ENCODE measurements at places on chromosomes 1 and 21.

DNA sequence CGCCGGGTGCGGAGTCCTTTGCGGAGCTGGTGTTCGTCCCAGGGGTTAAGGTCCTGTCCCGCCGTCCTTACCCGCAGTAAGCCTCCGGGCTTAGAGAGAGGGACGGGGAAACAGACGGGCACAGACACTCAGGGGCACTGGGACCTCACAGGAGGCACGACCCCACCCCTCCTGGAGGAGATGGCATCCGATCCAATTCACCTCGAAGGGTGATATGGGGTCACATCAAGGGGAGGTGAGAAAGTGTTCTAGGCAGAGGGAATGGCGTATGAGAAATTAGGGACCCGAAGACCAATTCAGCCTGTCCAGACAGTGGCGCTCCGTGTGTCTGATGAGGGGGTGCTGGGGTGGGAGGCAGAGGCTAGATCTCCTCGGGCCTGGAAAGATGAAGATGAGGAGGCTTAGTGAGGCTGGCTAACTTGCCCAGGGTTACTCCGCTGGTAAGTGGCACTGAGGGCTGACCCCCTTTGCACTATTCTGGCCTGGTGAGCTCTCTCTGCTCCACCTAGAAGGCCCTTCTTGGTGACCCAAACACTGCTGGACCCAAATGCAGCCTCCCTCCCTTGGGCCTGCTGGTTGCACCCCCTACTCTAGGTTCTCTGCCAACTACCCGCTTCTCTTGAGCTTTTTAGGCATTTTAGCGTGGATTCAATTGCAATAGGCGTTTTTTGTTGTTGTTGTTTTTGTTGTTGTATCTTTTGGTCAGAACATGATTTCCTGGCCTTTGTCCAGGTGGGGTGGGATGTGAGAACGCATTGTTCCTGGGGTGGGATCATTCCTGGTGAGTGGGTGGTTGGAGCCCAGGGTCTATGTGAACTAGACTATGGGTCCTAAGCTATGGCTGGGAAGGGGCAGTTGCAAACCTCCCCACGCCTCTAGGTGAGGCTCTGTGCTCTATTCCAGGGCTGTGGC is 12.3 kb downstream of the BTBD19 start:
- no peak for DNase-seq

DNA sequence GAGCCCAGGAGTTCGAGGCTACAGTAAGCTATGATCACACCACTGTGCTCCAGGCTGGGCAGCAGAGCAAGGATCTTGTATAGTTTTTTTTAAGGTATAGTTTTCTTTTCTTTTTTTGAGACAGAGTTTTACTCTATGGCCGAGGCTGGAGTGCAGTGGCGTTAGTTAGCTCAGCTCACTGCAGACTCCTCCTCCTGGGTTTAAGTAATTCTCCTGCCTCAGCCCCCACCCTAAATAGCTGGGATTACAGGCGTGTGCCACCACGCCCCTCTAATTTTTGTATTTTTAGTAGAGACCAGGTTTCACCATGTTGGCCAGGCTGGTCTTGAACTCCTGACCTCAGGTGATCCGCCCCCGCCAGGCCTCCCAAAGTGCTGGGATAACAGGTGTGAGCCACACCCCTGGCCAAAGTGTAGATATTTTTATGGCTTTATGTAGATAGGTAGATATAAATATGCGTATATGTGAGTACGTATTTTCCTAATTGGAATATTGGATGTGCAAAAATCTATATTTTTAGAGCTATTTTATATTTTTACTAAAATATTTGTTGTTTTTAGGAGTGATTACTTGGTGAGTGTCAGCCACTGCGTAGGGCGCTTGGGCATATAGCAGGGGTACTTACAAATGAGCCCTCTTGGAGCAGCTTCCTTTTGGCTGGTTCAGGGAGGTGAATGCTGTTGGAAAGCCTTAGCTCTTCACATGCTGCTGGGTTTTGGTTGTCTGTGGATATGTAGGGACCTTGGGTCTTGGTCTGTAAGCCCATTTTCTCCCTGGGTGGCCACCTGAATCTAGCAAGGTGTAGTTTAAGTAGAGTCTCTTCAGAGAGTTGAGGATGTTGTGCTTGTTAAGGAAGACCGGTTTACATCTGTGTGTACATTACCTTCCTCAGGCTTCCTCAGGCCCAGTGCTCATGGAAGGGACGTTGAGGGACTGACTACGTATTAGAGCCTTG is 9.5 kb downstream of the KDM4A start:
- no peak for DNase-seq

DNA sequence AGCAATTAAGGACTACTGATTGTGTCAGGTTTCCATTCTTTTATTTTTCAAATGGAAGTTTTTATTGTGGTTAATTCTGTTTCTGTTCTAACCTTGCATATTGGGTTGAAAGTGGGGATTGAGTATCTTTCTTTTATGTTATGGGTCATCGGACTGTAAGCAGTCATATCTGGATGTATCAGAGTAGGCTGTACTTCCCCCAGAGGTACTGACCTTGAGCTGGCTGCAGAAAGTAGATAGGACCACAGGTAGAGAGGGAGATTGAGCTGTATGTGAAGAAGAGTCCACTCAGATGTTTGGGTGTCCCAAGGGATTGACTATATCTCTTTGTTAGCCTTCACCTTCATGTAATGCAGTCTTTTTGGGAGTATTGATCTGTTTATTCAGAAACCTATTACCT is 20.5 kb upstream of the ALG14 start:
- DNase-seq = no peak

- no peak for DNase-seq
Measured at GRCh38 chr21:21864321-21864840, 866.2 kb downstream of the NCAM2 start.

GRCh38 chr1:181398544-181398943 is 84.8 kb upstream of the CACNA1E start:
- no peak for DNase-seq

DNA sequence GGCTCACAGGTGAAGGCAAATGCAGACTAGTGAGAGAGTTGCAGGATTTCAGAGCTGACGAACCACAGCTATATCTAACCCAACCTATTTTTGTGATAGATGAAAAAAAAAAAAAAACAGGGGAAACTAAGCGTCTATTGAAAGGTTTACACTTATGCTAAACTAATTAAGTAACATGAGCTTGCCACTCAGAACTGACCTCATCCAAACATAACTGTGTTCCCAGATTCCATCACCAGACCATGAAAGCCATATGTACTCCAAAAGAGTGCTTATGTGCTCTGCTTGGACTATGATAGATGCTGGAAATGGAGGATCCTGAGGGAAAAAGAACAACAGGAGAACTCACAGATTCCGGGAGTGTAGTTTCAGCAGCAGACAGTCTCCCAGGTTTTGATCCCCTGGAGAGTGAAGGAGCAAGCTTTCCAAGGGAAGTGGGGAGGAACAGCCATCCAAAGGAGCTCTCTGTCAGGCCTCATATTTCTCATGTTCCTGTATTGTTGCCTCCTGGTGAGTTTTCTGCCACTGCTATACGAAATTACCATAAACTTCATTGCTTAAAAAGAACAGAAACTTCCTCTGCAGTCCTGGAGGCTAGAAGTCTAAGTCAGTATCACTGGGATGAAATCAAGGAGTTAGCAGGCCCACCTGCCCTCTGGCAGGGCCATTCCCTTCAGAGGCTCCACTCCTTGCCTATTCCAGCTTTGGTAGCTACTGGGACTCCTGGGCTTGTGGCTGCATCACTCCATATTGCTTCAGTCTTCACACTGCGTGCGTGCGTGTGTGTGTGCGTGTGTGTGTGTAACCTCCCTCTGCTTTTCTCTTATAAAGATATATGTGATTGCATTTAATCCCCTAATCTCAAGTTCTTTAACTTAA is 38.1 kb downstream of the NIBAN1 start:
- DNase-seq = no peak

DNA sequence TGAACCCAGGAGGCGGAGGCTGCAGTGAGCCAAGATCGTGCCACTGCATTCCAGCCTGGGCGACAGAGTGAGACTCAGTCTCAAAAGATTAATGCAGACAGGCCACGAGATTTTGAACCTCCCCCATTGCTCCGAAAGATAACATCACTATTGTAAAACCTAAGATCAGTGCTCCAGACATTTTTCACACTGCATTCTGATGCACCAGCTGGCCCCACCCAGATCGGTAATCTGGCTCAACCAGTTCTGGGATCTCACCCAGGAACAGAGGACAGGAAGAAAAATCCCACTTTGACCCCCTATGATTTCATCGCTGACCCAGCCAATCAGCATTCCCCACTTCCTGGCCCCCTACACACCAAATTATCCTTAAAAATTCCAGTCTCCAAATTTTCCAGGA is 10.7 kb upstream of the CSRP1 start:
- DNase-seq = no peak

- no peak for DNase-seq
Measured at GRCh38 chr1:231075020-231075419, 35.0 kb upstream of the FAM89A start.

- DNase-seq = no peak
Measured at GRCh38 chr1:19799230-19800075, at the start of gene TMCO4. Gene TMCO4 (minus strand): TSS chr1:19799916. CDS start chr1:19780758, 19,158 bp downstream.

- DNase-seq = no peak
Measured at GRCh38 chr21:40158366-40158765, 291.1 kb downstream of the PCP4 start.

GRCh38 chr1:241706257-241706656 is 54.2 kb downstream of the WDR64 start:
- DNase-seq = no peak

- no peak for DNase-seq
Measured at GRCh38 chr1:37448185-37448584, 26.2 kb upstream of the ZC3H12A start.

GRCh38 chr1:115761601-115762302 is 6.8 kb downstream of the CASQ2 start:
- no peak for DNase-seq

- no peak for DNase-seq
Measured at GRCh38 chr1:178575611-178576361, 62.9 kb downstream of the TEX35 start.

DNA sequence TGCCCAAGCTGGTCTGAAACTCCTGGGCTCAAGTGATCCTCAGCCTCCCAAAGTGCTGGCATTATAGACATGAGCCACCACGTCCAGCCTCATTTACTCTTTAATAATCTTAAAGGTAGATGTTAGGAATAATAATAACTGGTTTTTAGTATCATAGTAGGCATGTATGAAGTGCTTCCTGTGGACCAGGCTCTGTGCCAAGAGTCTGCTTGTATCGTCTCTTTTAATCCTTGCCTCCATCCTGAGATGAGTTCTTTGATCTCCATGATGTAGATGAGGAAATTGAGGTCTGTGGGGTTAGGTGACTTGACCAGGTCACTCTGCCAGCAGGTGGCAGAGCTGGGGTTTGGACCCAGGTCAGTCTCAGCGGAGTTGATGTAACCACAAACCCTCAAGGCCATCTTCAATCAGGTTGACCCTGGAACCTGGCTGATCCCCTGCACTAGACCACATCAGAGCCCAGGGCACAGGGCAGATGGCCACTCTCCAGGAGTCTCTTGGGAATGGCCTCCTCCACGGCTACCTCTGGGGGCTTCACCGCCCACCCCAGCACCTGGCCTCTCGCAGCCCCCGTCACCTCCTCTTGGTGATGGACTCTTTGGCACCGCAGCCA is 11.3 kb downstream of the EFHD2 start:
- DNase-seq = no peak

DNA sequence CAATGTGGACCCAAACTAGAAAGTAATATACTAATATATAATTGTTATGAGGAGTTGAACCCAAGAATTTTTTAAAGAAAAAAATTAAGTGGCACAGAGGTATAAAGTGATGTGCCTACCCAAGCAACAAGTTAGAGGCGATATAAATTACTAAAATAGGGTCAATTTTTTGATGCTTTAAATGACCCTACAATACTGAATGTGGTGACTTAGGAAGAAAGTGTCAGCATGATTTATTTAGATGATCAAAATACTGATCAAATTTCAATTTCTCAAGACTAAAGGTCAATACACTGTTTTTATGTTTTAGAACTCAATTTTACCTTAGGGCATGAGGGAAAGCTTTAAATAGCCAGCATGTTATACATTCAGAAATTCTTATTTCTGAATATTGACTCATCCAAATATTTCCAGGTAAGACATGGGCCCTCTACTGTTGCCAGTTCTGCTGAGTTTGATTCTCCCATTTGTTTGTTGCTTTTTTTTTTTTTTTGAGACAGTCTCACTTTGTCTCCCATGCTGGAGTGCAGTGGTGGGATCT is 20.1 kb downstream of the SCAF4 start:
- no peak for DNase-seq

DNA sequence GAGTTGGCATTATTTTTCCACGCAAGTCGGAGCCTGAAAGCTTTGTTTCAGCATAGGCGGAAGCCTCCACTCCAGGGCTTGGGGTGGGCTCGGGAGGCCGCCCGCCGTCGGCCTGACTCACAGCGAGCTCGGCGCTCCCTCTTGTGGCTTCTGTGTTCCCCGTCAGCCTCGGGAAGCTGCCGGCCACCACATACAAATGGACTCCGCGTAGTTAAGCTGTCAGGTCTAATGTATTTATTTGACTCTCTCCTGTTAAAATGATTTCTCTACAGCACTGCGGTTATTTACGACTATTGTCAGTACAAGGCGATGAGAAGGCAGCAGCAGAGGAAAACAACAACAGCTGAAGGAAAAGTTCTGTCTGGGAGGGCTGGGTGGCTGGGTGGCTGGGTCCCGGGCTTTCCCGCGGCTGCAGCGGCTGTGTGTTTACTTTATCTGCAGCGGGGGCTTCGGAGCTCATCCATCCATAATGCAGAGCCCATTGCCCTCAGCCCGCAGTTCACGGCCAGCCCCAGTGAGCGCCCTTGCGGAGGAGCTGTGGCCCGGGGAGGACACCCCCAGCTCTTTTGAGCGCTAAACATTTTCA is 375.7 kb upstream of the CAMK1G start:
- DNase-seq = no peak

DNA sequence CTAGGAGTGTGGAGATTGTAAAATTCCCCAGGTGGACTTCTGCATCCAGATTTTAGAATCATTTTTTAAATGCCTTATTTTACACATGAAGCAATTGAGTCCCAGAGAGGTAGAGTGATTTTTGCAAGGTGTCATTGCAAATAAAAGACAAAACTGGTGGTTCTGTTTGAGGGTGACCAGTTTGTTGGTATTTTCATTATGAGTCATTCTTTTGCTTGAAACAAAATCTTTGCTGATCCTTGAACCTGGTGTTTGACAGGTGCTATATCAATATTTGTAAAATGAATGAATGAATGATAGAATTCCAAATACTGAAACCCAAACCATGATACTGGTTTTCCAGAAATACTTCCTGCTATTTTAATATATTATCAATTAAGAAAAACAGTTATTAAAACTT is 44.1 kb downstream of the TTC3 start:
- no peak for DNase-seq

- DNase-seq = no peak
Measured at GRCh38 chr1:206591696-206592095, 20.6 kb downstream of the EIF2D start.

DNA sequence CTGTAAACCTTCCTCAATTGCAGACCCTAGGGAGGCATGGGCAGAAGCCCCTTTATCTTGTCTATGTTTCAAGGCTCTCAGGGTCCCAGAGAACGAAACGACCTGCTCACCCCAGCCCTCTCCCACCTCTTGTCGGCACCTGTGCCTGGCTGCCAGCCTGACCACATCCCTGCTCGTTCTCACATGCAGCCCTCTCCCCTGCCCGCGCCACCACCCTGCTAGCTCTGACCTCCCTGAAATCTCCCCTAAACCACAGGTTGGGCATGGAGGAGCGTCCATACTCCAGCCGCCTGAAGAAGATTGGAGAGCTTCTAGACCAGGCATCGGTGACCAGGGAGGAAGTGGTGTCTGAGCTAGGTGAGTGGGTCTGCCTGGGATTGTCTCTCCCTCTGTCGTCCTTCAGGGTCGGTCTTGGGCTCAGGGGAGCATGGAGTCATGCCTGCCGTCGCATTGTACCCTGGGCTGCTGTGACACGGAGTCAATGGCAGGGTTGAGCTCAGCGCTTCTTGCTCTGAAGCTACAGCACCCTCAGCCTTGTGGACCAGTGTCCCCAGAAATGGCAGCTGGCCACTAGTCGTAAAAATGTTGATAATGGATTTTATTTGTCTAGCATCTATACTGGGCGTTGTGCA is 3.6 kb downstream of the ADPRS start:
- no peak for DNase-seq

Data from cortex of kidney (tissue), 1 donor.